ENCODE measurements at places on chromosomes 16 and 17.

GRCh38 chr17:77924757-77925336 is 33.7 kb upstream of the TNRC6C start:
- no peak for DNase-seq

GRCh38 chr16:11903906-11904305 is 11.8 kb downstream of the GSPT1 start:
- no peak for DNase-seq

GRCh38 chr17:43754947-43755346 is 3.6 kb downstream of the SOST start:
- no peak for DNase-seq

DNA sequence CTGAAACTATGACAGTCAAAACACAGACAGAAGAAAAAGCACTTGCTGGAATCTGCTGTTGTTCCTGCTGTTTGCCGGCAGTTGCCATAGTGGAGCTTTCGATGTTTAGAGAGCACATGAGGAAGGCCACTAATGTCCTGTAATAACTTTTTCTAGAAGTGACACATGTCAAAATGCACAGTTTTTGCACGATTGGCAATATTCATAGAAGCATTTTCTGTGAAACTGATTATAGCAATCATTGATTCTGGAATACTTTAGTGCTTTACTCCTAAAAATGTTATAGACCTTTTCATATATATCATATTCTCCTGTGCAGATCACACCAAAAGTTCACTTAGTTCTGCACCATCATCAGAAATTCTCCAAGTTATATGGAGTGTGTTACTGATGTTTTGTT is 407.0 kb upstream of the SOX9 start:
- no peak for DNase-seq

- no peak for DNase-seq
Observed at GRCh38 chr17:16329519-16330271, 23.6 kb downstream of the CENPV start.

DNA sequence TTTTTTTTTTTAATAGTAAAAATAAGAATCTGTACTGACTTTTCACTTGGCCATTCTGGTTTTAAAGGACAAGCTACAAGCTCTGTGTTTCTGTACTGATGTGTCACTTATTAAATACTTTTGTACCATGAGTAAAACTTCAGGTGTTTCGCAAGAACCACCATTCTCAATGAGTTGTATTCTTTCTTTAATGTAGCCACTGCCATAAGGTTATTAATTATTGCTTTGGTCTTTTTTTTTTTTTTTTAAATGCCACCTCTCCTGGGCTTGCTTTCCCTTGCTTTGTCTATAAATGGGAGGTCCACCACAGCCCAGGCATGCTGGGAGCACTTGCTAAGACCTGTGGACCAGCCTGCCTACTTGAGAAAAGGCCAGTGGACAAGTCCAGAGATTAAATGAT is 8.4 kb downstream of the ARL2BP start:
- no peak for DNase-seq
